A549 treated with DMSO at 1 μM for 4 hours (cell line): ENCODE measurements at places on chromosomes 2 and 18. TPM values are rescaled to one million over a fixed set of nuclear protein-coding genes. Genes with fewer than 3 reads are reported as not detected.

Gene SCYGR4
- total RNA-seq: not detected in 5 replicates

Gene C2orf42
- 7.1 to 9.9 TPM (median 8.7 TPM) in 5 replicates for total RNA-seq

Gene KIF5C
- 0.29 to 0.60 TPM (median 0.36 TPM) in 5 replicates for total RNA-seq

Gene GRHL1
- 1.2 to 1.7 TPM (median 1.2 TPM) in 5 replicates for total RNA-seq
